ENCODE measurements at places on chromosomes 1 and 21. TPM values are rescaled to one million over a fixed set of nuclear protein-coding genes. Genes with fewer than 3 reads are reported as not detected.

DNA sequence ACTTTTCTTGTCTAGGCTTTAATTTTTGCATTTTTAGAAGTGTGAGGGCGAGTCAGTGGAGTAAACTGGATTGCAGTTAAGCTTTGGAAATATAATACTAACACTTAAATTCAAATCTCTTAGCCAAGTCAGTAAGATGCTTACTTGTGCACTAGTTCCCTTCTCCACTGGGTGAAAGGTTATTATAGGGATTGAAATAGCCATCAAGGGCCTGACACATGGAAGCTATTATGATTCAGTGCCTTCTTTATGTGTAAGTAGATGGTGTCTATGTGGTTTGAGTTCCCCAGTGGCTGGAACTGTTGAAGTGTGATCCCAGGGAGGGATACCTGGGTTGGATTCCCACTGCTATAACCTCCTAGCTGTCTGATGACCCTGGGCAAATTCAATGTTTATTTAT, 24.7 kb upstream of the DMRTA2 start:
- DNase-seq: no peak

- DNase-seq: no peak
Measured at GRCh38 chr1:177863796-177864195, 106.1 kb downstream of the SEC16B start.

- no peak for DNase-seq
Measured at GRCh38 chr1:35269201-35269988, 886 bp downstream of the ZMYM4 start.

The RIIAD1 gene
- total RNA-seq: not detected

GRCh38 chr21:29301691-29302090, 3.0 kb downstream of the BACH1 start:
- DNase-seq: no peak

GRCh38 chr1:92820551-92820950, 11.3 kb upstream of the RPL5 start:
- DNase-seq: no peak

The USH2A gene
- not detected for total RNA-seq

The CITED4 gene
- 5.5 TPM for total RNA-seq

GRCh38 chr1:43197343-43198127, 25.4 kb downstream of the CFAP57 start:
- no peak for DNase-seq

The KCNK1 gene
- total RNA-seq: 2.3 TPM

DNA sequence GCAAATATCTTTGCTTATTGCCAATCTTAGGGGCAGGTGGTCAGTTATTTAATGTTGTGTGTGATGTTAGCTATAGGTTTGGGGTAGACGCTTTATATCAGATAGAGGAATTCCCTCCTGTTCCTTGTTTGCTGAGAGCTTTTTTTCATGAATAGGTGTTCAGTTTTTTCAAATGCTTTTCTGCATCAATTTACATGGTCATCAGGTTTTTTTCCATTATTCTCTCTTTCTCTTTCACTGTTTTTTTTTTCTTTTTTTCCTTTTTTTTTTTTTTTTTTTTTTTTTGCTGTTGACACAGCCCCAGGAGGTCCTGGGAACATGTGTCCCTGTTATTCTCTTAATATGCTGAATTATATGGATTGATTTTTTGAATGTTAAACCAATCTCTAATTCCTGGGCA, 3.0 kb upstream of the SLC25A33 start:
- DNase-seq: no peak

The AMY2B gene
- total RNA-seq: 3.2 TPM

The PLD5 gene
- total RNA-seq: not detected

DNA sequence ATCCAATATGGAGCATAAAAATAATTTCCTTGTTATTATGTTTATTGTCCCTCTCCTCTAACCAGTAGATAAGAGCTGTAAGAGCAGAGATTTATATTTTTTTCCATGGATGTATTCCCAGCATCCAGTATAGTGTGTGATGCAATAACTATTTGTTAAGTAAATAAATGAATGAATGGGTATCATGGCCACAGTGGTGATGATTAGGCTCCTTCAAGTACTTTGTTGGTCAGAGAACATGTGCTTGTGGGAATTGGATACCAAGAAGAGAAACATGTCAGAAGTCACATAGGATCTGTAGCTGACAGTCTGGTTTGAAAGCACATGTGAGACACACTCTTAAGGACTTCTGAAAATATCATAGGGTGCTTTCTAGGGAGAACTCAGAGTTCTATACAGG, 588.5 kb downstream of the AGBL4 start:
- no peak for DNase-seq

The S100A12 gene
- not detected for total RNA-seq

The TNN gene
- total RNA-seq: not detected

DNA sequence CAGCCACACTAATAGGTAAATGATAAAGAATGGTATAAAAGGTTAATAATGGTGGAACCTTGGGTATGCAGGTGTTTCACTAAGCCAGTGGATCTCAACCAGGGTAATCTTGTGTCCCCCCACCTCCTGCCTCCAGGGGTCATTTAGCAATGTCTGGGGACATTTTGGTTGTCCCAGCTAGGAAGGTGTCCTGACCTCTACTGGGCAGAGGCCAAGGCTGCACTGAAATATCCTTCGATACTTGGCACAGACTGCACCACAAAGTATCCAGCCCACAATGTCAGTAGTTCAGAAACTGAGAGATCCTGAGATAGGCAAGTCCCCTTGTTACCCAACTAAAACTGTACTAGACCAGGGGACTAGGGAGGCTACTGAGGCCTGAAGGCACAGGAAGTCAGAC, 113.6 kb upstream of the TIAM1 start:
- no peak for DNase-seq

DNA sequence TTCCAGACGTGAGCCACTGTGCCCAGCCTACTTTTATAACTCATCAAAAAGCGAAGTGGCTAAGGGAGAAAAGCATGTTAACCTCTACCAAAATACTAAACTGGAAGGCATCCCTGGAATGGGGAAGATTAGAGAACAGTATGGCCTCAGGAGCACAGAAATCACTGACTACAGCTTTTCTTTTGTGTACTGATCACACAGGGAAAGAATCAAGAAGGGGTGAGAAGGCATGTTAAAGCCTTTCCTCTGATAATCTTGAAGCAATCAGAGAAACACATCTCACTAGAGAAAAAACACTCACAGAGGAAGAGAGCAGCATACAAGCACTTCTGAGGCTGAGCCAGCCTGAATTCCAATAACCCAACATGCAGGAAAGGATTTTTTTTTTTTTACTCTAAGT, 10.7 kb downstream of the PCAT6 start:
- DNase-seq: no peak

The RAB25 gene
- not detected for total RNA-seq

The CLDN14 gene
- total RNA-seq: not detected

DNA sequence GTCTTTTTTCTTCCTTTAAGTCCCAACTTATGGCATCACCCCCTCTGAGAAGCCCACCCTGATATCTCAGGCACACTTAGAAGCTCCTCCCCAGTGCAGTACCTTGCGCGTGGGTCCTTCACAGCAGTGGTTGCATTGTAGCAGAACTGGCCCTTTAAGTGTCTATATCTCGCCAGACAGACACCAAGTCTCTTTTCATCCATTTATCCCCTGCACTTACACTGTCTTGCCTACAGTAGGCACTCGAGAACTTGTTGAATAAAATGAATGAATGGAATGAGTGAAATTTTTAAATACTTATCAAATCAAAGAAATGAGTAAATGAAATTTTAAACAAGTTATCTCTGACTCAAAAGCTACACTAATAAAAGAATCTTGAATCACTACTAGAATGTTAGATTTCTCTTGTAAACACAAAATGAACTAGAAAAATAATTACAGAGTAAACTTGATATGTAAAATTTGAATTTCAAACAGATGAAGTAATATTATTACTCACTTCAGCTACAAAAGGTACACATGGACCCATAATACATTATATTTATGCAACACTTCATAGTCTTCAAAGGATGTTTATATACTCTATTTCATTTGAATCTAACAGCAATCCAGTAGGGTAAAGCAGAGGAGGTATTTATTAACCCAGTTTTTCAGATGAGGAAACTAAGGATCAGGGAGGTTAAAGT, 54.7 kb upstream of the MAN1A2 start:
- DNase-seq: peak; percentile 57

GRCh38 chr1:39637361-39637760, 2.1 kb downstream of the HEYL start:
- DNase-seq: no peak

The S100A7 gene
- total RNA-seq: not detected

GRCh38 chr1:238001818-238002217, 111.1 kb upstream of the ZP4 start:
- no peak for DNase-seq

The OVAAL gene
- total RNA-seq: not detected

All from activated CD4-positive, alpha-beta T cell treated with anti-CD3 and anti-CD28 coated beads, Interleukin-2, amount 10 ng/mL, durations not matched to agents 24 days and 14 days (primary cell).